ENCODE measurements at places on chromosomes 3 and 15. TPM values are rescaled to one million over a fixed set of nuclear protein-coding genes. Genes with fewer than 3 reads are reported as not detected.

SPTSSB gene
- total RNA-seq = 0.58 TPM

DNA sequence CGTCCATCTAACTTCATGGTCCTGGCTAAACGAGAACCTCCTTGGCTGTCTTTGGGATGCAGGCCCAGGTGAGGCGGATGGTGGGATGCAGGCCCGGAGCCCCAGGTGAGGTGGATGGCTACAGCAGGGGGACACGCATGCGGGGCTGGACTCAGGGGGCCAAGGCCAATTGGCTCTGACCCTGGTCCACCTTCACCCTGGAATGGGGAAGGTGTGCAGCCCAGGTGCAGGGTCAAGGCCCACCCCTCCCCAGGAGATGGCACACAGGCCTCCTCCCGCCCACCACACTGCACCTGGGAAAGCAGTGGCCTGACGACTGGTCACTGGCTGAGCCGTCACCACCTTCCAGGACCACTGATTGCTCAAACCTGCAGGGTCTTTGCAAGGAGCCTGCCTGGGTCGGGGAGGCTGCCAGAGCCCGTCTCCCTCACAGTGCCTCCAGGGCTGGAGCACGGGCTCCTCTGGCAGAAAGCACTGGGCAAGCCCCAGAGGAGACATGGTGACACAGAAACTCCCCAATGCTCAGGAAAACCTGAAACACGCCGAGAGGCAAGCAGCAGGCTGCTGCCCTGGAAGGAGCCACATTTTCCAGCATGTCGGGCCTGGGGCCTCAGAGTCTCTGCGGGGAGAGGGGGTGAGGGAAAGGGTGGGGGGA is 159.6 kb downstream of the LRRK1 start:
- DNase-seq = no peak

DNA sequence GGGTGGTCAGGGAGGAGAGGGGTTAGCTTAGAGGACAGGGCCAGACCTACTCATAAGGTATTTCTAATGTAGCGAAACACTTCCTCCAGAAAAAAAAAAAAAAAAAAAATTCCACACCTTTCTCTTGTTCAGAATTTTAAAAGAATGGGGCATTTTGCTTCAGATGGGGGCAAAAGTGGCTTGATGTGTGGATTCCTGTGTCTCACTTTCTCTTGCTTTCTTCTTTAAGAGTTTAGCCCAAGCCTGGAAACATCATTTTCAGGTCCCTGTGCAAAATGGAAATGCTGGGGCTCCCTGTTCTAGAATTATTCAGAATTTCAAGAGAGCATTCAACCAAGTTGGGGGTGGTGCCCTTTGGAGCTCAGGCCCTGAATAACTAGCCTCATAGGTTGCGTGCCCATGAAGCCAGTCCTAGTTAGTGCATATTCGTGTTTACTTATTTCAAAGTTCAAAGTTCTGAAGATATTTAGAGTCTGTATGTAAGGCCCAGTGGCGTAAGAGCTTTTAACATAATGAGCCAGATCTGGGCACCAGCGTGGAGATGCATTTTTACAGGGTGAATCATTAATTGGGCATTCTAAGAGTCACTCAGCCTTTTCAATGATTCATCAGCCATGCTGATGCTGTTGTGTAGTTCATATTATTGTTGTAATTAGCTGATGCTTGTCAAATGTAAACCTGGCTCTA is 104.5 kb downstream of the RPLP1 start:
- DNase-seq = peak; percentile 37

DNA sequence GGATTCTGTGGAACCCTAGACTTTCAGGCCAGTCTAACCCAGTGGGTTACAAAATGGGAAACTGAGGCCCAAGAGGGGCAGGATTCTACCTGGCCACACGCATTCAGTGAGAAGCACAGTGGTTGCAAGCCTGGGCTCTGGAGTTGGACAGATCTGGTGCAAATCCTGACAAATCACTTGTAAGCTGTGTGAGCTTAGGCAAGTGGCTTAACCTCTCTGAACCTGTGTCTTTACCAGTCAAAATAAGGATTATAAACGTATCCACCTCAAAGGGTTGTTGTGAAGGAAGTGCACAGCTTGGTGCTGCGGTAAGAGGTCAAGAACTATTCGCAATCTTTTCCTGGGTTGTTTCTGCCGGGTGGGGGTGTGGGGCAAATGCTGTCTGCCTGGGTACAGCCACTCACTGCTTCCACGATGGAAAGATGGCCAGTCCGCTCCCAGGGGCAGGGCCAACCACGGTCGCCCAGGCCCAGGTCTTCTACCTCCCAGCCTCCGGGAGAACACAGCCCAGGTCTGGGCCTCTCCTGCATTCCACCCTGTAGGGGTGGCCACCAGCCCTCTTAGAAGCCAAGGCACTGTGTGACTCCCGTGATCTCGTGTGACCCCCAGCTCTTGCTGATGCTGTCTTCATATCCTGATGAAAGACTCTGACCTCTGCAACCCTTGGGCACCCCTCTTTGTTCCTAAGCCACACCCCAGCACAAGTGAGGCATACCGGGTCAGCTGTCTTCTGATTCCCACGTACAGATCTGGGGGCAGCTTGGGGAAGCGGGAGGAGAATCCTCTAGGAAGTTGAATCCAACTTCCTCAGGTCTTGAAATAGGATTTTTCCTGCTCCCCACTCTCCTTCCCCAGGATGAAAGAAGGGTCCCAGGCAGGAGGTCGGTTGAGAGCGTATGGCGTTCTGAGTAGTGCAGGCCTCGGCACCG is 1.5 kb downstream of the CHRNA3 start:
- DNase-seq = peak; percentile 20

DNA sequence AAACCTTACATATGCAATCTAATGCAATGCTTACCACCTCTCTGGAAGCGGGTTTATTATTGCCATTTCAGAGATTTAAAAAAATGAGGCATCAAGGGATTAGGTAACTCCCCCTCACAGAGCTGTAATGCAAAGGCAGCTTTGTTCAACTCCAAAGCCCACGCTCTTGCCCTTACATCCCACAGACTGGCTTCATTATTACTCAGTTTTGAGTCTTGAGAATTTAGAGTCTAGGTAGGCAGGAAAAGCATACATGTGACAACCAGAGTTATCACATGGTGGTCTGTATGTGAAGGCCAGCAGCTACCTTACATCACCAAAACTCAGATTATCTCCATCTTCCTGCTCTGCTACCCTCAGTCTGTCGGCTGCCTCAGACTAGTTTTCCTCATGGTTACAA is 326.9 kb downstream of the UACA start:
- no peak for DNase-seq

DNA sequence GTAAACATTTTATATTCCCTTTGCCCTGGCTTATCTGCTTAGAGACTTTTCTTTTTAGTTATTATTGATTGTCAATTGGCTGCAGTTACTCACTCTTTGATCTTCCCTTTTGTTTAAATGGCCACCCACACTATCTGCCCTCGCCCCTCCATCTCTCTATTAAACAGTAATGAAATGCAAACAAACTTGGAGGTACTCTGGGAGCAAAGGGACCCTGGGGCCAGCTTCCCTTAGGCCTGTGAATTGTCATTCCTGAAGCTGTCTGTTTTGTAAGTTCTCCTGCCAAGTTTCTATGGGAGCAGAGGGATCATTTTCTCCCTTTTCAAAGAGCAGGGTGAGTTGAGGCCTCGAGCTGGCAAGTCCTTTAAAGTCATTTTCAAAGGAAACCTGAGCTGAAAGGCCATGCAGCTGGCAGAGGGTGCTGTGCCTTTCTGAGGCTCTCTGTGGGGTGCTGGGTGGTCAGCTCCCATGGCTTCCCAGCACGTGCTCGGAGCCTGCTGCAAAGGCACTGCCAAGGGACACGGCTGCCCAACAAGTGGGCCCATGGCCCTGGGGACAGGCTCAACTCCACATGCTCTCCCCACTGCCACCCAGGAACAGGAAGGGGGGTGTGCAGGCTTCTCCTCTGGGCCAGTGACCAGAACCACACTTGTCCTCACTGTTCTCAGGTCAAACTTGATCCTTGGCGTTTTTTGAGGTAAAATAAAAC is 17.4 kb upstream of the RTP2 start:
- no peak for DNase-seq

- DNase-seq = no peak
Measured at GRCh38 chr15:50057196-50057595, 61.8 kb downstream of the ATP8B4 start.
